ENCODE measurements at places on chromosomes 12 and 14.

- H3K4me3 ChIP-seq: no peak overlapping the region
- no peaks in the 10 kb centered on the region for H3K36me3 ChIP-seq
- H3K27ac ChIP-seq: no peak overlapping the region
Measured at GRCh38 chr12:91347481-91348214, 165.0 kb upstream of the DCN start.

DNA sequence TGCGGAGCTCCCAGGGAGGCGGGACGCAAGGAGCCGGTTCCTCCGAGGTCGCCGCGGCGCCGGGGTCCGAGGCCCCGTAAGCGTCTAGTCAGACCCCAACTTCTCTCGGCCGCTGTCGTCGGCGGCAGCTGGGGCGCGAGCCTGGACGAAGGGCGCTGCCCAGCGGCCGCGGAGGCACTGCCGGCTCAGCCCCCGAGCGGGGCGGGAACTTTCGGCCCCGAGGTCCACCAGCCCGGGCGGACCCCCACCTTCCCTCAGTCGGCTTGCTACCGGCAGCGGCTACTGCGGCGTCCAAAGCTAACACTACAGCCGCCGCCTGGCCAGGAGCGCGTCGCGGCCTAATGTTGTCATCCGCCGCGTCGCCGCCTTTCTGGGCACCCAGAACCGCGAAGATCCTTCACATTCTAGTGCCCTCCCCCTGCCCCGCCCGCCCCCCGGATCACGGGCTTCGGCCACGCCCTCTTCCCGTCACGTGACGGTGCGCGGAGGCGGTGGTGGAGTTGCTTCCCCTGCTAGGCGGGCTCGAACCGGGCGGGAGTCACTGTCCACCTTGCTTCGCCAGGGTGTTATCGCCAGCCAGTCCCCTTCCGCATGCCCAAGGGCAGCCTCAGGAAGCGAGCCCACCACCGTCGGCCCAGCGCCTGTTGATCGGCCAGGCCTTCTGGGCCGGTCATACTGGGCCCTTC lies at the start of gene OSBPL8:
OSBPL8 (minus strand) TSS at position 372 of the 686 bp plus-strand sequence. CDS start 72,220 bp downstream, outside the sequence.
- peak; percentile 96 for DNase-seq
- H3K27me3 ChIP-seq: no peaks in the 10 kb centered on the region
- peaks cover 20% of the 10 kb centered on the region for H3K36me3 ChIP-seq
- H3K4me3 ChIP-seq: peak within 1 kb of the TSS; percentile 94
- peak within 1 kb of the TSS; percentile 99 for H3K27ac ChIP-seq
- H3K4me1 ChIP-seq: peaks cover 40% of the 10 kb centered on the region

- H3K27me3 ChIP-seq: no peaks in the 10 kb centered on the region
- DNase-seq: no peak
- no peaks in the 10 kb centered on the region for H3K36me3 ChIP-seq
Measured at GRCh38 chr12:43655586-43655985, 103.0 kb downstream of the PUS7L start.

DNA sequence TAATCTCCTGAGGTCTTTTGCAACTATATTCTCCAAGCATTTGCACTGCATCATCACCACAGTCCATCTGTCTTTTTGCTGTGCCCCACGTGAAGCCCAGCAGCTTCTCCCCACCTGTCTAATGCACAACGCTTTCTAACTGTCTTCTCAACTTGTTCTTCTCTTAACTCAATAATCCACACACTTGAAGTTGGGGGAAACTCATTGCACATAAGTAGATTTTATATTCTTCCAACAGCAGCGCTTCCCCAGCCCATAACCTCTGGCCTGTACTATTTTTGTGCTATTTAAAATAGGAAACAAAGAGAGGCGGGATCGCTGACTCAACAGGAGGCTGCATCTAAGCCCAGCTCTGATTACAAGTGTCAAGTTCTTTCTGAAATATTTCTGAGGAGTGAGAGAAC lies 226.7 kb downstream of the GXYLT1 start:
- H3K4me1 ChIP-seq: no peaks in the 10 kb centered on the region
- H3K36me3 ChIP-seq: no peaks in the 10 kb centered on the region
- no peaks in the 10 kb centered on the region for H3K27me3 ChIP-seq
- no peak for DNase-seq

GRCh38 chr12:122886851-122887818 lies 8.8 kb downstream of the VPS37B start:
- peak overlapping the region; percentile 96 for H3K27ac ChIP-seq
- peaks cover 13% of the 10 kb centered on the region for H3K36me3 ChIP-seq
- peaks cover 5% of the 10 kb centered on the region for H3K27me3 ChIP-seq
- H3K4me1 ChIP-seq: peaks cover 84% of the 10 kb centered on the region
- DNase-seq: peak; percentile 66

DNA sequence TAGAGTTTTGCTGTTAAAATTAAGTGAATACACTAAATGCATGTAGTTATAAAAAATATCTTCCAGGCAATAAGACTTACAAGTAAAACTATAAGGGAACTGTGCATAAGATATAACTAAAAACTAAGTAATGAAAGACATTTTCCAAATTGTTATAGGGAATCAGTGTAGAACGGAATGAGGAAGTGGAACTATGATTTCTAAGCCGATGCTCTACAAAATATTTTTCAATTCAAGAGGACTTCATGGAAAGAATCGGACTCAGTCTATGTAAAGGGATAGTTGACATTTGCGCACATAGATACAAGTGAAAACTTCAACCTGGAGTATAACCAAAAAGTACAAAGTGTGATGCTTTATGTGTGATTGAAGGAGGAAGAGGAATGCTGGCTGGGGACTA lies 40.1 kb upstream of the KIF21A start:
- no peak overlapping the region for H3K4me3 ChIP-seq
- no peaks in the 10 kb centered on the region for H3K4me1 ChIP-seq
- no peak for DNase-seq
- H3K27me3 ChIP-seq: no peaks in the 10 kb centered on the region

DNA sequence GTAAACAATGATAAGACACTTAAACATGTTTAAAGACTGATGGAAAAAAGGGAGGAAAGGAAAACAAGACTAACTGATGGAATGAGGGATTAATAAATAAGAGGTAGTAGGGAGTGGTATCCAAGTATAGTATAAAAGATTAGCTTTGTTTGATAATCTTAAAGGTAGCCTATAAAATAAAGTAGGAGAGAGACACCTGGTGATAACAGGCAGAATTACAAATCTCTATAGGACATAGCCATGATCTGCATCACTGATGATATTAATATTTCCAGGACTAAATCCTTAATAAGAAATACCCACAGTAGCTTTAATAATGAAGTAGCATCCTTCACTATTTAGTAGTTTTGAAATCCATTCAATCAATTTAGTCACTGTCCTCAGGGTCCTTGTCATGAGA lies 30.4 kb downstream of the DLGAP5 start:
- peaks cover 15% of the 10 kb centered on the region for H3K4me1 ChIP-seq
- no peak for DNase-seq
- H3K4me3 ChIP-seq: no peak overlapping the region

DNA sequence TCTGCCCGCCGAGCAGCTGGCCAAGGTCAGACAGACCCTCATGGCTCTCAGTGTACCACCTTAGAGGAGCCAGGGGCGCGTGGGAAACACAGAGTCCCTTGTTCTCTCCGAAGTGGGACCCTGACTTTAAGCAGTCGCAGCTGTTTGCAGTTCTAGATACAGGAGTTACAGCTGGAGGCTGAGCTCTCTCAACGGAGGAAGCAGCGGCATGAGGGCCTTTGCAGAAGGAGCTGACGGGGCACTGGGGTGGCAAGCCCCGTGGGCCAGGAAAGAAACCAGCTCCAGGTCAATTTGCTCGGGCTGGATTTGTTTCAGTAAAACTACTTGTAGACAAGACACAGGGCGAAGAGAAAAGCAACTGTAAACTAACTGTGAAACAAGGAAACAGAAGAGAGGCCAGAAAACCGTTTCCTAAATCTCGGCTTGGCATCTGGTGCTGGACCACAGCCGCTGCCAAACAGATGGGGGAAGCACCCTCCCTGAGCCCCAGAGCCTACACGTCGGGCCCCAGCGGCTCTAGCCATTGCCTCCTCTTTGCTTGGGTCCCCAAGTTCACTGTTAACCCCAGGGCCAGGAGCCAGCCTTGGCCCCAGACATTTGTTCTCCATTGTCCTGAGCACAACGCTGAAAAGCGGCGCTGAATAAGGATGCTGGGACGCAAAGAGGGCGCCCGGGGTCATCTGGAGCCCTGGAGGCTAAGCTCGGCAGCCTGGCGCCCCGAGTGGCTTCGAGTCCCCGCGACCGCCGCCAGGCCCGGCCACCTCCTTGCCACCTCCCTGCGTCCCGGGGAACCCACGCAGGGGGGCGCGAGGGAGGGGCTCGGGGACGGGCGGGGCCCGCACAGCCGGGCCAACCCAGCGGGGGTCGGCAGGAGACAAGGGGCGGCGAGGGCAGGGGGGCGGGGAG lies 914 bp upstream of the PACS2 start:
- peak overlapping the region; percentile 87 for H3K27ac ChIP-seq
- peak overlapping the region; percentile 78 for H3K4me3 ChIP-seq
- peaks cover 18% of the 10 kb centered on the region for H3K27me3 ChIP-seq

GRCh38 chr12:104710940-104711689 lies 247.0 kb downstream of the SLC41A2 start:
- H3K4me1 ChIP-seq: peaks cover 31% of the 10 kb centered on the region
- no peaks in the 10 kb centered on the region for H3K27me3 ChIP-seq
- DNase-seq: no peak
- H3K27ac ChIP-seq: no peak overlapping the region
- no peak overlapping the region for H3K4me3 ChIP-seq

All from activated naive CD4-positive, alpha-beta T cell treated with anti-CD3 and anti-CD28 coated beads, Interleukin-2, amount 10 ng/mL, durations not matched to agents 7 days and 5 days (primary cell).